Dermis blood vessel endothelial cell (primary cell): ENCODE measurements at places on chromosomes 2 and 18.

DNA sequence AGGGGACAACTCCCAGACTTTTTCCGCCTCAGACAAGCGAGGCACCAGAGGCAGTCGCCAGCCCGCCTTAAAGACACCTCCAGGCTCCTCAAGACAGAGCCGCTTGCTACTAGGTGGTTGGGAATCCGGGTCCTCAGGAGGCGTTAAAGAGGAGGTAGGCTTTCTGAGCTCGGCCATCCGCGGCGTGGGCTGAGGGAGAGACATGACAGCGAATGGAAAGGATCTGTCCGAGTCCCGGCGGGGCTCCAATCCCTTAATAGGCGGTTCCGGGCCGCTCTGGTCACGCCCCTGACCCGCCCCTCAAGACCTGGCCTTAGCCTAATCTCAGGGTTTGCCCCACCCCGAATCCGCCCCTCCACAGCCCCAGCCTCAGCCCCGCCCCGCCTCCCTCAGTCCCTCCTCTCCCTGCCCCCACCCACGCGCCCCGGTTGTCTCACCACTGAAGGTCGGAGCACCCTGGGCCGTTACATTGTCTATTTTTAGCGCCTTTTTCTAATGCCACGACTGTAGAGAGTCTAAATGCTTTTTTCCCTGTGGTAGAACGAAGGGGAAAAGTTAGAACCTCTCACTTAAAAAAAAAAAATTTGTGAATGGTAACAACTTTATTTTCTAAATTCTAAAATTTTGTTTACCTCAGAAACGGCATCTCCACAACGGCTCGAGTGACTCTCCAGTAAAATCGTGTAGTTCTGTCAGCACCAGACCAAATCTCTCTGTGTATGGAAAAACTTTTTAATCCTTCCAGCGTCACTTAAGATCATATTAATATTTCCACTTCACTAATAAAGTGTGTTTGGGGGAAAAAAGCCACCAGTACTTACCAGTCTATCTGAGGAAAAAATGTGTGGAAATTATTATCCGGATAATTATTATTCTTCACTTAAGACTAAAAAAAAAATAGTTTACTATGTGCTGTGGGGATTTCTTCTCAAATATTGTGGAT lies at the start of gene RAD51AP2:
Gene RAD51AP2, minus strand, starts transcription at position 229 of the 943 bp plus-strand sequence. Its CDS starts 25 bp downstream, at position 204.
- DNase-seq = peak; percentile 54

GRCh38 chr2:132747046-132747445 lies 77.0 kb upstream of the LYPD1 start:
- no peak for DNase-seq

DNA sequence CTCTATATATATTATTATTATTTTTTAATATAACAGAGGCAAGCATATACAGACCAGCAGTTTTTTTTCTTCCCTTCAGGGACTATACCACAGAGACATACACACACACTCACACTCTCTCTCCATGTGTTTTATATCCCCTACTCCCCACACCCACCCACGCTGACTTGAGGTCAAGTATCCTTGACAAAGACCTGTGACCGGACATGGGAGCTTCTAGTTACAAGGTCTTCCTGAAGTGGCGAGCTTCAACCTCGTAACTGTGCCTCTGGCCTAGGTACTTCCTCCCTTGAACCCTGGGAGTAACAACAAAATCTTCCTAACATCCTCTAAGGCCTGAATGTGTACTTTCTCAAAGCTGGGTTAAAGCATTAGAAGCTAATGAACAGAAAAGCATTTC lies 52.5 kb downstream of the POLR1A start:
- no peak for DNase-seq

DNA sequence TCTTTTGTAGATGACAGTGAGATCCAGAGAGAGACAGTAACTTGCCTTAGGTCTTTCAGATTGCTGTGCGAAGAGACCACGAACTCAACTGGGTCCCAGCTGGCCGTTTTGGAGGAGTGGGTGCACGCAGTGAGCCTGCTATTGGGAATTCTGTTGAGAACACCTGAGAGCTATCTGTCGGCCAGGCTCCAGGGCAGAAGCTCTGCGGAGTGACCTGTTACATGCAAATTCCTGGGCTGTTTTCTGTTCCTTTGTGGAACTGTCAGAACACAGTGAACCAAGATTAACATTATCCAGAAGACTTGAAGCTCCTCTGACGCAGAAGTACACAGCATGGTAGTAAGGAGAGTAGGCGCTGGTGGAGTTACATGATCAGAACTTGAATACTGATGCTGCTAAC lies 99.5 kb upstream of the LMAN1 start:
- no peak for DNase-seq

- DNase-seq = peak; percentile 78
Measured at GRCh38 chr2:118865106-118865505, 17.7 kb upstream of the EN1 start.

DNA sequence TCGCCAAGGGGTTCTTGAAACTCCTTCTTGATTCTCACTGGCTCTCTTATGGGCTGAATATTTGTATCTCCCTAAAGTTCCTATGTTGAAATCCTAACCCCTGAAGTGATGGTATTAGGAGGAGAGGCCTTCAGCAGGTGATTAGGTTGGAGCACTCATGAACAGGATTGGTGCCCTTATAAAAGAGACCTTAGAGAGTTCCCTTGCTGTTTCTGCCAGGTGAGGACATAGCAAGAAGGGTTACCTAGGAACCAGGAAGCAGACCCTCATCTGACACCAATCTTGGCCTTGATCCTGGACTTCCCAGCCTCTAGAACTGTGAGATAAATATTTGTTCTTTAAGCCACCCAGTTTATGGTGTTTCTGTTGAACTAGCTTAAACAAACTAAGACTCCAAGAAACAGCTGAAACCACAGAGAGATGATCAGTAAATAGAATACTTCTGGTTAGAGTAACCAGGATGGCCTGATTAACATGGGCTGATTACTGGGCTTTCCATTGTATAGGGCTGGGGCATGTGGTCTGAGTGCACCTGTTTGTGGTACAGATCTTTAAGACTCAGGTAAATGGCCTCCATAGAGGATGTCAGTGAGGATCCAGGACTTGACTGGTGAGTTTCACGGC lies 7.7 kb upstream of the CDC42EP3 start:
- no peak for DNase-seq

GRCh38 chr2:59034837-59035236 lies 793.7 kb upstream of the FANCL start:
- DNase-seq = no peak

DNA sequence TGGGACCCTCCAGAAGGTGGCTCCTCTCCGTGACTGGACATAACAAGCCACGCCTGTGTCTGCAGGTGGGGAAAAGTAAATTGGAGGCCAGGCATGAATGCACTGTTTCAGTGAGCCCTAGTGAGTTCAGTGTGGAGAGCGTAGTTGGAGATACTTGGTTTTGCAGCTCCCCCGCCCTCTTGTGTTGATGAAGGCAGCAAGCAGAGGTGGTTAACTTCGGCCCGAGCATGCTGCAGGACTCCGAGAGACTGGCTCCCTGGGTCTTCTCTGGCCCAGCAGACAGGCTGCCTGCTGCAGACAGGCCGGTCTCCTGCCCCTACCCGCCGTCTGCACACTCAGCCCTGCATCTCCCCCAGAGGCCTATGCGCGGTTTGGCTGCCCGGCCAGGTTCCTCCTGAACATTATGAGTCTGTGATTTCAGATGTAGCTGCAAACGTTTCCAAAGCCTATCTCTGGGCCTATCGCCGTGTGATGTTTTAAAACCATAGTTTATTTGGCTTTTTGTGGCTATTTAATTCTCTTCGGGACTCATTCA lies 102.4 kb downstream of the LDLRAD4 start:
- DNase-seq = no peak

- DNase-seq = peak; percentile 58
Measured at GRCh38 chr2:233912691-233913423, 4.3 kb upstream of the TRPM8 start.

DNA sequence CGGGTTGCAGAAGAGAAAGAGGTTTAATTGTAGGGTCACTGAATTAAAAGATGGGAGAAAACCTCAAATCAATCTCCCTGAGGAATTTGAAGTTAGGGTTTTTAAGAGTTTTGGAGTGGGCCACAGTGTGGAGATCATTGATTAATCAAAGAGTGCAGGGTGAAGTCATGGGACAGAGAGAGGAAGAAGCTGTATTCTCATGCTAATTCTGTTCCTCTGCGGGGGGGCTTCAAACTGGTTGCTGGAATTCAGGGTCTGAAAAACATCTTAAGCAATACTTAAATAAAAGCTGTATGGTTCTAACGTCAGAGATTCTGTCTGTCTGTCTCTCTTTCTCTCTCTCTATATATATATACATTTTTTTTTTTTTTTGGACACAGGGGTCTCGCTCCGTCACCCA lies 169.8 kb upstream of the SPATS2L start:
- no peak for DNase-seq

DNA sequence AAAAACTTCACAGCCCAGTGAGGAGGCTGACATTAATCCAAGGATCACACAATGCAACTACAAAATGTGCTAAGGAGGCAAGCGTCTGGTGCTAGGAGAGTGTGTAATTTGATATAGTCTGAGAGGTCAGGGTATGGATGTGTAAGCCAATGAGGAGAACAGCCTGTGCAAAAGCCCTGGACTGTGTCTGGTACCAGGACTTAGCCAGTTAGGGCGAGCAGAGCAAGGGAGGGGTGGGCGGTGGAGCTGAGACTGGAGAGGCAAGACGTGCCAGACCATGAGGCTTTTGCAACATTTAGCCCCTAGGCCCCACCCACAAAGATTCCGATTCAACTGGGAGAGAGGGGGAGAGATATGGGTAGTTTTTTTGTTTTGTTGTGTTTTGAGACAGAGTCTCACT lies 33.5 kb upstream of the SPRED2 start:
- DNase-seq = no peak

DNA sequence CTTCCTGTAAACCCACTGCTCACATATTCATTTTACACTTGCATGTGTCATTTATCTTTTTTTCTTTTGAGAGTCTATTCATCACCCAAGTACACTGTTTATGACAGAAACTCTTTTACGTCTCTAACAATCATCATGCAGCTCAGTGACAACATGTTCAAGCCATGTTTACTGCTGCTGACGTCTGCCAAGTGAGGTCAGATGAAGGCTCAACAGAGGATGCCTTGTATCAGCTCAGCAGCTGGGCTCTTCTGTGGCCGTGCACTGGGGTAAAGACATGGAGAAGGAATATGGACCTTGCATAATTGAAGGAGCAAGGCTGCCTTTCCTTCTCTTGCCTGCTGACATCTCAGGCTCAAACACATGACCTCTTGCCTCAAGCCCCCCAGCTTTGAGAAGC lies 99.6 kb downstream of the ADD2 start:
- no peak for DNase-seq

GRCh38 chr2:85763831-85764230 lies 10.0 kb downstream of the ATOH8 start:
- no peak for DNase-seq

DNA sequence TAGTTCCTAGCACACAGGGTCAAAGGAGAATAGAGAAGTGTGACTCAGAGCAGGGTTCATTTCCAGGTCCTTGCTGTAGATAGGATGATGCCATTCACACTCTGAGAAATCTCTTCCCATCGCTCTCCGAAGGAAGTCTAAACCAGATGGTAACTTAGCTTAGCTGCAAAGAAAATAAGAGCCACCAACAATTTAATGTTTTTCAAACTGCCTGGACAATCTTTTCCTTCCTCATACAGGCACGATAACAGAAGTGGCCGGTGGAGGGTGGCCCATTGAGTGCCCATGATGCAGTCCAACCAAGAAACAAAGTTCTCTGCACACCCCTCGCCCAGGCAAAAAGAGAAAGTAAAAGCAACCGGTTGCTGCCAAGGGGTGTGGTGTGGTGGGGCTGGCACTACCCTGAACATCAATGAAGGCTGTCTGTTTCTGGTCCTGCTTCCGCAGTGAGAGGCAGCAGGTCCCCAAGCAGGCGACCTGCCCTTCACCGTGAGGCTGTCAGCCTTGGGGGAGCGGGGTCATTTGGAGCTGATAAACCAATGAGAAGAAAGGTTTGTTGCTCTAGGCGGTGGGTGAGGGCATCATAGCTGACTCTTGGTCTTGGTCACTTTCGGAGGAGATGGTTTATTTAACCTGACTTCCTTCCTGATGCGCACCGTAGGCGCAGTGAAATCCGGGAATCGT lies 105.6 kb upstream of the CD302 start:
- DNase-seq = peak; percentile 76

DNA sequence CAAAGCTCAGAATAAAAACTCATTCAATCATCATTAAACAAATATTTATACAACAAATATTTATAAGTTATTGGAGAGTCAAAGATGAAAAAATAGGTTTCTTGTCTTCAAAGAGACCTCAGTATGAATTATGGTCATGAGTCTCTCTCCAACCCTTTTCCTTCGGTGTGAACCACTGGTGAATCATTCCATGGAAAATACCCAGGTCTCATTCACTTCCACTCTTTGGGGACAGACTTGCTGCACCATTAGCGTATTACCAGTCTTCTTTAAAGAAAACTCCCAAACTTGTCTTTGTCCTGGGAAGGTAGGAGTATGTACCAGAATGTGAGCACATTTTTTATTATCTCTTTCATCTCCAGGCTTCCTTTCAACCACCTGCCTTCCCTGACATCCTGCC lies 257.4 kb upstream of the RBMS1 start:
- DNase-seq = no peak

- DNase-seq = no peak
Measured at GRCh38 chr2:149617476-149617875, 29.9 kb upstream of the MMADHC start.

GRCh38 chr2:16040271-16041010 lies 100.1 kb downstream of the MYCN start:
- no peak for DNase-seq

DNA sequence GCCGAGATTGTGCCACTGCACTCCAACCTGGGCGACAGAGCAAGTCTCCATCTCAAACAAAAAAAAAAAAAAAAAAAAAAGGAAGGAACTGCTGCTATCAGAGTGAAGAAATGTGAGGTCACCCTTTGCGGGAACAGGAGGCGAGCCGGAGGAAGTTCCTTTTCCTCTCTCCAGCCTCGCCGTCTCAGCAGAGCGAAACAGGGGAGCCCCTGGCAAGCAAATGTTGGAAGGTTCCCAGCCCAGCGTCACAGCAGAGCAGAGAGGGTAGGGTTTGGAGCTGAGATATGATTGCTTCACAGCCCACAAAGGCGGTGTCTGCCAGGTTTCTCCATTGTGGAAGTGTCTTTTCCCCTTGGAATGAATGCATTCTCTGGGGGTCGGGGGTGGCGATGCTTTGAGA lies 28.5 kb downstream of the SLC20A1 start:
- DNase-seq = peak; percentile 85
